ENCODE measurements at places on chromosomes 4 and X. TPM values are rescaled to one million over a fixed set of nuclear protein-coding genes. Genes with fewer than 3 reads are reported as not detected.
A peak's percentile ranks its signal among the peaks of the same experiment; 100 is the strongest.

DNA sequence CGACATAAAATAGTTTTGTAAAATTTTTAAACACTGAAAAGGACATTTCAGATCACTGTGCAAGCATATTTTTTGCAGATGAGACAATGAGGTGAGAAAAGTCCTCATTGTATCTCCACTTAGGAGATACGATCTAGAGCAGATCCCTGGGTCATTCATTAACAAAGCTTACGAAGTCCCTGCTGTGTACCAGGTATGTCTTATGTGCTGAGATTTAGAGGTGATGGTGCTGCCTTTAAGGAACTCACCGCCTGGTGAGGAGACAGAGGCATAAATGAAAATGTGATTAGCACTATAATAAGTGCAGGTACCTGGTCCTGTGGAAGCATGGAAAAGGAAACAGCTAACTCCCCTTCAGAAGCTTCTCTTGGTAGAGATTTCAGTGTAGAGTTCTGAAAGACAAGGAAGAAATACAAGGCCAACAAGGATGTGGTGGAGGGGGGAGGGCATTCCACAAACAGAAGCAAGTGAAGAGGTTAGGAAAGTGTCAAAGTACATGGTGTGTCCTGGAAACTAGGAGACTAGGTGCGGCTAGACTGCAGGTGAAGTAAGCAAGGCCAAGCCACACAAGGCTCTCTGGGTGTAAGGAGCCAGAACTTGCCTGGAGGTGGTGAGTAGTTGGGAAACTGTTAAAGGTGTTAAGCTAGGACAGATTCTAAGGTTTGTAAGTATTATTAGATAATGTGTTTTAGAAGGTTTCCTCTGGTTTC lies 1.5 kb upstream of the NDNF start:
- H3K36me3 ChIP-seq = no peaks in the 10 kb centered on the region
- peaks cover 10% of the 10 kb centered on the region for H3K4me1 ChIP-seq
- no peak overlapping the region for H3K4me3 ChIP-seq
- no peak overlapping the region for H3K27ac ChIP-seq

DNA sequence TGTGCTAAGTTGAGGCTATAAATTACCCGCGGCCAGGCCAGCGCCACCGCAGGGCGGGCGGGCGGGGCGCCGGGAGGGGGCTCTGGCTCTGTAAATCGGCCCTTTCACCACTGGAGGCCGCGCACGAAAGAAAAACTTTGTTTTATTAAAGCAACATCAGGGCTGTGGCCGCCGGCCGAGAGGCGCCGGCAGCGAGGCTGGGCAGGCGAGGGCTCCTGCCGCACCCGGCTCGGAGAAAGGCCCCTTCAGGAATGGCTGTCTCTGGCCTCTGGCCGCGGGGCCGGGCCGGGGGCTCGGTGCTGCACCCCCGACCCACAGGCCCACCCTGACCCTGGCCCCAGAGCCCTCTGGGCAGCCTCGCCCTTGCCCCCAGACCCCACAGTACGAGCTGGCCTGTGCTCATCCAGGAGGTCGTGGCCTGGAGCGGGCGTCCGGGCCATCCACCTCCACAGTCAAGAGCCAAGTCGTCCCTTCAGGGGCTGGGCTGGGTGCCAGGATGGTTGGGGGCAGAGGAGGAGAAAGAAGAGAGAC lies 29.5 kb upstream of the FGFR3 start:
- DNase-seq = no peak
- H3K4me3 ChIP-seq = no peak overlapping the region
- H3K4me1 ChIP-seq = peaks cover 7% of the 10 kb centered on the region

DNA sequence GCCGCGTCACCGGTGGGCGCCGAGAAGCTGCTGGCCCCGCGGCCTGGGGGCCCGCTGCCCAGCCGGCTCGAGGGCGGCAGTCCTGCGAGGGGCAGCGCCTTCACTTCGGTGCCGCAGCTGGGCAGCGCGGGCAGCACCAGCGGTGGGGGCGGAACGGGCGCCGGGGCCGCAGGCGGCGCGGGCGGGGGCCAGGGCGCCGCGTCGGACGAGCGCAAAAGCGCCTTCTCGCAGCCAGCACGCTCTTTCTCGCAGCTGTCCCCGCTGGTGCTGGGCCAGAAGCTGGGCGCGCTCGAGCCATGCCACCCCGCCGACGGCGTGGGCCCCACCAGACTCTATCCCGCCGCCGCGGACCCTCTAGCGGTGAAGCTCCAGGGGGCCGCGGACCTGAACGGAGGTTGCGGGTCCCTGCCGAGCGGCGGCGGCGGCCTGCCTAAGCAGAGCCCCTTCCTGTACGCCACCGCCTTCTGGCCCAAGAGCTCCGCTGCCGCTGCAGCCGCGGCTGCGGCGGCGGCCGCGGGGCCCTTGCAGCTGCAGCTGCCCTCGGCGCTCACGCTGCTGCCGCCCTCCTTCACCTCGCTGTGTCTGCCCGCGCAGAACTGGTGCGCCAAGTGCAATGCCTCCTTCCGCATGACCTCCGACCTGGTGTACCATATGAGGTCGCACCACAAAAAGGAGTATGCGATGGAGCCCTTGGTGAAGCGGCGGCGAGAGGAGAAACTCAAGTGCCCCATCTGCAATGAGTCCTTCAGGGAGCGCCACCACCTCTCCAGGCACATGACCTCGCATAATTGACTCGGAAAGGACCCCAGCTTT lies 5.6 kb downstream of the PRDM8 start:
- peaks cover 25% of the 10 kb centered on the region for H3K4me1 ChIP-seq
- H3K4me3 ChIP-seq = peak overlapping the region; percentile 61
- H3K27me3 ChIP-seq = no peaks in the 10 kb centered on the region
- H3K27ac ChIP-seq = peak overlapping the region; percentile 81
- H3K36me3 ChIP-seq = no peaks in the 10 kb centered on the region
- DNase-seq = peak; percentile 90

DNA sequence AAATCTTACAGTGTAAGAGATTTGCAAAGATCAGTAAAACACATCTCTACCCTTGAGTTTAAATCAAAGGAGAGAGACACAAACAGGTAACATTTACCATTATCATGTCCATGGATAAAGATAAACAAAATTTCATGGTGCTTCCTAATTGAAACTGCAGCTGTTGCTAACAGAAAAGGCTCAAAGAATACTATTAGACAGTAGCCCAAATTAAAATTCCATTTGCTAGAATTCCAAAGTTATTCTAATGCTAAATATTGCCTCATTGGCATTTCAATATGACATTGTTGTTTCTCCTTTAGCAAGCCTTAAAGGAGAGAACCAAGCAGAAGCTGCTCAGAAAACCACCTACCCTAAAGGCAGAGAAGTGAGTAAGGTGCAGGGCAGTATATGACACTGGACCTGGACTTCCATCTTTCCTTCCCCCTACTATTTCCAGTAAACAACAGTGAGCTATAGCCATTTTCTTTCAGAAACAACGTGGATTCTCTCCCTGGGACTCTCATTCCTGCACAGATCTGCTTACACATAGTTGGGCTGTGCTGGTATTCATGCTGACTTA lies 19.5 kb upstream of the ZCCHC13 start:
- no peaks in the 10 kb centered on the region for H3K27me3 ChIP-seq
- peaks cover 25% of the 10 kb centered on the region for H3K4me1 ChIP-seq

DNA sequence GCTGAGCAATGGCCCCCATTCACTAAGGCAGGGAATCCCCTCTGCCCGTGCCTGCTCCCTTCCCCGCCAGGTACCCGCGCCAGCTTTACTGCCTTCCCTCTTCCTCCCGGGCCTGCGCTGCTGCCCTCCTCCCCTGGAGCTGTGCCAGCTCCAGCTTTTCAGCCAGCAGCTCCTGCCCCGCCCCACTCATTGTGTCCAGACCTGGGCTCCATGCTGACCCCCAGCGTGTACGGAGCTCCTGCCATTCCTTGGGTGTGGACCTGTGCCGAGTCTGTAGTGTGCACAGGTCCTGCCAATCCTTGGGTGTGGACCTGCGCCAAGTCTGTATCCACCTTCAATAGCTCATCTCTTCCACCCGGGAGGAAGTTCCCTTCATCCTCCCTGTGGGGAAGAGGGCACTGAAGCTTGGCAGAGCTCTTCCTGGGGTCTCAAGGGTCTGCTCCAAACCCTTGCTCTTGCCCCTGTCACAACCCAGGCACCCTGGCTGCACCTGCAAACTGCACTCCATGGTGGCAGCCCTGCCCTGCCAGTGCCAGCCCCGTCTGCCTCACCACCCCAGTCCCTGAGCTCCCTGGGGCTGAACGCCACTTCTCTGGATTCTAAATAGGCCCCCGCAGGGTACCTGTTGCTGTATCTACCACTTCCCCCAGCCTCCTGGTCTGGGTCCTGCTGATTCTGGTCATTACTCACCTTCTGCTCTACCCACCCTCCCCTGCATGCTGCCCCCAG lies 63.9 kb downstream of the TRMT44 start:
- H3K27ac ChIP-seq = no peak overlapping the region
- peak; percentile 72 for DNase-seq
- H3K4me3 ChIP-seq = no peak overlapping the region
- H3K4me1 ChIP-seq = no peaks in the 10 kb centered on the region
- no peaks in the 10 kb centered on the region for H3K27me3 ChIP-seq
- no peaks in the 10 kb centered on the region for H3K36me3 ChIP-seq

- no peak overlapping the region for H3K4me3 ChIP-seq
- H3K36me3 ChIP-seq = no peaks in the 10 kb centered on the region
- no peaks in the 10 kb centered on the region for H3K27me3 ChIP-seq
- no peaks in the 10 kb centered on the region for H3K4me1 ChIP-seq
- no peak overlapping the region for H3K27ac ChIP-seq
Observed at GRCh38 chrX:18769812-18770573, 62.5 kb downstream of the PPEF1 start.

- no peaks in the 10 kb centered on the region for H3K4me1 ChIP-seq
- DNase-seq = no peak
- no peak overlapping the region for H3K27ac ChIP-seq
- no peaks in the 10 kb centered on the region for H3K36me3 ChIP-seq
Observed at GRCh38 chr4:108695062-108695461, 44.7 kb downstream of the OSTC start.

DNA sequence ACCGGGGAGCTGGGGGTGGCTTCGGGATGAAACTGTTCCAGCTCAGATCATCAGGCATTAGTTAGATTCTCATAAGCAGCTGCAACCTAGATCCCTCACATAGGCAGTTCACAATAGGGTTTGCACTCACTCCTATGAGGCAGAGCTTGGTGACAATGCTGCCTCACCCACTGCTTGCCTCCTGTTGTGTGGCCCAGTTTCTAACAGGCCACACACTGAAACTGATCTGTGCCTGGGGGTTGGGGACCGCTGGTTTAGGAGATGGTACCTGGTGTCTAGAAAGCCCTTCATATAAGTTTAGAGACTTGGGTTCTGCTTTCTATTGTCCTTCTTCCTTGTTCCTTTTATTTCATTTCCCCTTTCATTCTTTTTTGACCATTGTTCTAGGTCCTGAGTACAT lies 234.2 kb downstream of the FRAS1 start:
- H3K4me1 ChIP-seq = no peaks in the 10 kb centered on the region
- H3K36me3 ChIP-seq = no peaks in the 10 kb centered on the region
- DNase-seq = no peak
- no peak overlapping the region for H3K4me3 ChIP-seq
- H3K27me3 ChIP-seq = no peaks in the 10 kb centered on the region
- no peak overlapping the region for H3K27ac ChIP-seq

GRCh38 chr4:18050448-18050847 lies 28.9 kb upstream of the LCORL start:
- no peak overlapping the region for H3K4me3 ChIP-seq
- no peaks in the 10 kb centered on the region for H3K4me1 ChIP-seq
- H3K27ac ChIP-seq = no peak overlapping the region
- DNase-seq = no peak
- no peaks in the 10 kb centered on the region for H3K27me3 ChIP-seq

DNA sequence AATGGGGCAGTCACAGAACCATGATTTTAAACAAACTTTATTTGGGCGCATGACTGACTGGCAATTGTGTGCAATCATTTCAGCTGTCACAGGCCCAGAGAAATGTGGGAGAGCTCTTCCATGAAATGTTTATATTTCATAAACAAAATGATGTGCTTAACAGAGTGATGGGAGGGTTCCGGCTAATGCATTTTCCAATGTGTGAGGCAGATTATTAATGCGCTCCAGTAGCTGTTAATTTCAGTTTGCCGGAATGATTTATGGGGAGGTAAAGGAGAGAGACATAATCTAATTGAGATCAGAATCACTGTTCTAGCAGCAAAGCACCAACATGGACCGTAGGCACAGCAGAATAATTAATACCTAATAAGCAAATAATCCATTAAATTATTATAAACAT lies 55.6 kb downstream of the NKX6-1 start:
- H3K36me3 ChIP-seq = no peaks in the 10 kb centered on the region
- H3K4me1 ChIP-seq = no peaks in the 10 kb centered on the region
- H3K27ac ChIP-seq = no peak overlapping the region
- no peak for DNase-seq
- no peak overlapping the region for H3K4me3 ChIP-seq

- DNase-seq = no peak
- no peak overlapping the region for H3K27ac ChIP-seq
- no peak overlapping the region for H3K4me3 ChIP-seq
- H3K27me3 ChIP-seq = no peaks in the 10 kb centered on the region
- no peaks in the 10 kb centered on the region for H3K4me1 ChIP-seq
- H3K36me3 ChIP-seq = no peaks in the 10 kb centered on the region
Observed at GRCh38 chr4:165810726-165811125, 62.3 kb upstream of the TLL1 start.

GRCh38 chrX:10199212-10199611 lies 42.4 kb downstream of the CLCN4 start:
- peak overlapping the region; percentile 52 for H3K27ac ChIP-seq
- no peak overlapping the region for H3K4me3 ChIP-seq
- no peaks in the 10 kb centered on the region for H3K36me3 ChIP-seq
- peak; percentile 86 for DNase-seq
- H3K4me1 ChIP-seq = peaks cover 7% of the 10 kb centered on the region

- DNase-seq = no peak
- H3K4me3 ChIP-seq = no peak overlapping the region
- H3K27ac ChIP-seq = no peak overlapping the region
- H3K27me3 ChIP-seq = no peaks in the 10 kb centered on the region
- H3K4me1 ChIP-seq = peaks cover 5% of the 10 kb centered on the region
Observed at GRCh38 chr4:173230062-173230461, 61.5 kb downstream of the GALNT7 start.

GRCh38 chr4:6660430-6660829 lies 19.9 kb downstream of the MRFAP1 start:
- H3K27me3 ChIP-seq = peaks cover 9% of the 10 kb centered on the region
- H3K27ac ChIP-seq = no peak overlapping the region
- no peak overlapping the region for H3K4me3 ChIP-seq
- no peaks in the 10 kb centered on the region for H3K36me3 ChIP-seq
- peak; percentile 1 for DNase-seq

GRCh38 chrX:2767631-2768455 lies 16.0 kb downstream of the XG start:
- H3K27ac ChIP-seq = no peak overlapping the region
- no peak overlapping the region for H3K4me3 ChIP-seq
- no peaks in the 10 kb centered on the region for H3K4me1 ChIP-seq
- no peak for DNase-seq

SPOCK3 gene
- total RNA-seq = not detected

SMC1A gene
- 73.0 TPM for total RNA-seq

TLR2 gene
- 68.9 TPM for total RNA-seq

GPC3 gene
- total RNA-seq = 1.7 TPM

TCEAL7 gene
- 3.2 TPM for total RNA-seq

MAGED2 gene
- 64.3 TPM for total RNA-seq

UGT2A1 gene
- total RNA-seq = not detected

IL1RAPL1 gene
- total RNA-seq = not detected

Data from spleen (tissue), 13 donors.